8988T (cell line): ENCODE measurements at places on chromosomes 13 and 19.

- DNase-seq, result peak; percentile 94
Observed at GRCh38 chr19:39319892-39320248, 793 bp downstream of the LRFN1 start.

GRCh38 chr19:10747271-10747670, 29.4 kb downstream of the DNM2 start:
- peak; percentile 49 for DNase-seq

GRCh38 chr13:44810061-44810840, 179.0 kb downstream of the NUFIP1 start:
- DNase-seq, result no peak

GRCh38 chr19:31759359-31759758, 410.1 kb upstream of the TSHZ3 start:
- no peak for DNase-seq

DNA sequence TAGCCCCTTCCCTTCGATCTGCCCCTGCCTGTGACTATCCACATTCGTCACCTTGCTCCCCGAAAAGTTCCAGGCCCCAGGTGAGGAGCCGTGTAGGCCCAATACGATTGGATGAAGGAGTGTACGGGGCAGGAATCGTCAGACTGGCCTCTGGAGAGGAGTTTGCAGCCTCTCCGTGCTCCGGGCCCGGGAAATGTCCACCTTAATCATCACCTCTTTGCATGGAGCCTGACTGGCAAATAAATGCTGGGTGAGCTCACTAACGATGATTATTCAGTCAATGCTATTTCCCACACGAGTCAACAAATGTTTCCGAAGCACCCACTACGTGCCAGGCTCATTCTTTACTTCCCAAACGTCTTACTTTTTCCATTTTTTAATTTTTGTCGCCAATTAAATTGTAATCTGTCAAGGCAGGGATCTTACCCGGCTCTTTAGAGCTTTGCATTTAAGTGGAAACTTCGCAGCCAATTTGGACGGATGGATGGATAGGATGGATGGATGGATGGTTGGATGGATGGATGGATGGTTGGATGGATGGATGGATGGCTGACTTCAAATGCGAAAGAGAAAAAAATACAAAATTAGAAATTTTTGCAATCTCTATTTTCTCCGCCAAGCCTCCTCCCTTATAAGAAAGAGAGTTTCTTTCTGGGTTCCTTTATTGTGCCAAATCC, 45.8 kb downstream of the TGDS start:
- no peak for DNase-seq

DNA sequence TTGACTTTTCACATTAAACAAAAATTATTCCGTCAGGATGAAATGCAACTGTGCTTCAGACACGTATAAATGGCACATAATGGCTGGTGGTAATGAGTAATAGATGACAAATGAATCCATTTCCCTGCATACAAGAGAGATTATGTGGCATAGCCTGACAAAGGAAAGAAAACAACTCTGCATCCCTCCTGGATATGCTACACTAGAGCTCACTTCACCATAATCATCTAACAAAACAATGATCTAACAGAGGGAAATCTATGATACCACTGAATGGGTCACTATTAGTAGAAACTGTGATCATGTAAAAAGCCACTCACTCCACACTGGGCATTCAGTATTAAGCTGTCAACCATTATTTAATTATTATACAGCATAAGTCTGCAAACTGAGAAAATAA, 1498.4 kb downstream of the EFNB2 start:
- no peak for DNase-seq

DNA sequence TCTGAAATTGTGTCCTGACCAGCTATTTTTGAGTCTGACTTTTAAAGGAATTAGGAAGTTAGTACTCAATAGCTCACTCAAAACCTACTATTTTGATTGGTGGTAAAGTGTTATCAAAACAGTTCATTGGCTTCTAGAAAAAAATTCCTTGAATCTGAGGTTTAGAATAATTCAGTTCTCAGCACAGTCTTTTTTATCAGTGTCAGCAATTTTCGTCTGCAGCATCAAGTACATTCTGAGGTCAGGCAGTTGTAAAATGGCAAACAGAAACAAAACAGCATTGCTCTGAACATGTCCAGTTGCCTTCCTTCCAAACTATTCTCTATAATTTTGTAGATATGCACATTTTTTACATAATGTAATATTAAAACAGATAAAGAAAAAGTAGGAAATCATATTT, 1644.1 kb downstream of the SLITRK5 start:
- DNase-seq, result no peak

DNA sequence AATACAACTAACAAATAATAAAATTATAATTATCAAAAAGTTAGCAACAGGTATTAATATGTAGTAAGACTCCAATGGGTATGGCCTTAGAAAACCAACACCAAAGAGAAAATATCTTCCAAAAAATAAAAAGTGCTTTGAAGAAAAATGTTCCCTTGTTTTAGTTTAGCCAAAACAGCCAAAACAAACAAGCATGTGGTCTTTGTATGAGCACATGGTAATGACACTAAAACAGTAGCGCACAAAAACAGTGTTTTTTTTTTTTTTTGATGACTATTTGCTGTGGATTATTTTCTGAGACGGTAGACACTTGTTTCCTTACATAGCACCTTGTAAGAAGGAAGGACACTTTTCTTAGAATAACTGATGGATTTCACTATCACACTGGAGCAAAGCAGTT, 459.3 kb downstream of the ITGBL1 start:
- DNase-seq, result no peak

DNA sequence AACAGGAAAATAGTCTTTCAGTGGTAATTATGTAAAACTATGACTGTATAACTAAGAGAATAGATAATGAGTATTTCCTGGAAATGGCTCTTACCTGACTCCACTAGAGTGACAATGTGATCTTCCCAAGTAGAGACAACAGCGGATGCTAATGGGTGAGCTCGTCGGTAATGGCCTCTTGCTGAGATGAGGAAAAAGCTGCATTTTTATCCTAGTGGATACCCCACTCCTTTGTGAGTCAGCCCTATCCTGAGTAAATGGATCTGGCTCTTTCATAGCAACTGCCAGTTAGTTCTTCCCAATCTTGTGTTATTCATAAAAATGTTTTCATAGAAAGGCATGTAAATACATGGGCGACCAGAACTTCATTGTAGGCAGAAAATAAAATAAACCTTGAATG, 299.5 kb downstream of the NALCN start:
- DNase-seq, result no peak

DNA sequence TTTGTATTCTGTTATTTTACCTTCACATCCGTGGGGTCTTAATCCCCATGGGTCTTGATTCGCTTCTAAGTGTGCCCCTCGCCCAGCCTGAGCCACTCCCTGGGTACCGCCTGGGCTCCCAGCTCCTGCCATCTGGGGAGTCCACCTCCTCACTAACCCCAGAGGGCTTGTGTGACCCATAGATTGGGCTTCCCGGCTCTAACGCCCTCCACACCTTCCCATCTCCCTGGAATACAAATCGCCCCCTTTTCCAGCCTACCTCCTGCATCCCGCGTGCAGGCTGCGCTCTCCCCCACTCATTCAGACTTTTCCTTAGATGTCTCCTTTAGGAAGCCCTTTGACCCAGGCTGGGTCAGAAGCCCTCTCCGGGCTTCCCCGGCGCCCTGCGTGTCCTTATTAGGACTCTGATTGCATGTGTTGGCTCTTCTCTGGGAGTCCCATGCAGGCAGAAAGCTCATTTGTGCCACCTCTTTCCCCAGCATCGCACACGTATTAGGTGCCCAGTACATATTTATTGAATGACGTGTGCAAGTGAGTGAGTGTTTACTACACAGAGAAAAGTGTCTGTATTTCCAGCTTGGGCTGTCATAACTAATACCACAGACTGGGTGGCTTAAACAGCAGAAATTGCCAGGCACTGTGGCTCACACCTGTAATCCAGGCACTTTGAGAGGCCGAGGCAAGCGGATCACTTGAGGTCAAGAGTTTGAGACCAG, 757 bp downstream of the CCDC124 start:
- no peak for DNase-seq

GRCh38 chr13:41356786-41357185, 45.7 kb downstream of the NAA16 start:
- DNase-seq, result no peak

GRCh38 chr13:101144808-101145419, 271.4 kb downstream of the NALCN start:
- DNase-seq, result no peak

- DNase-seq, result no peak
Observed at GRCh38 chr19:10004617-10005016, 5.7 kb downstream of the COL5A3 start.

GRCh38 chr13:113898391-113898790, 34.5 kb upstream of the GAS6 start:
- no peak for DNase-seq

GRCh38 chr13:41791056-41791455, 169.9 kb downstream of the VWA8 start:
- DNase-seq, result no peak

DNA sequence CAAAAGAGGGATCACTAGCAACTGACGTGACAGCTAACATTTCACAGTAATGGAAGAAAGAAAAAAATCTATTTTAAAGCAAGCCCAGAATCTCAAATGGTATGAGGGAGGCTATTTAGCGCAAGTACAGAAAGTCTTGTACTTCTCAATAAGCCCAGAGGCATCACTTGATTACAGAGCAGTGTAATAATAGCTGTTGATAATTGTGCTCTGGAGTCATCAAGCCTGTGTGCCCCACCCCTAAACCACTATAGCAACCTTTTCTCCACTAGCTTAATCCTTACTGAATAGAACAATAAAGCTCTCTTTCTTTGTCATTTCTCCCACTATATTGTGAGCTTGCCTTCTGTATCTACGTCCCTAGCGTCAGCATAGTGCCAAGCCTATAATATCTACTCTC, 56.6 kb downstream of the FREM2 start:
- DNase-seq, result no peak

DNA sequence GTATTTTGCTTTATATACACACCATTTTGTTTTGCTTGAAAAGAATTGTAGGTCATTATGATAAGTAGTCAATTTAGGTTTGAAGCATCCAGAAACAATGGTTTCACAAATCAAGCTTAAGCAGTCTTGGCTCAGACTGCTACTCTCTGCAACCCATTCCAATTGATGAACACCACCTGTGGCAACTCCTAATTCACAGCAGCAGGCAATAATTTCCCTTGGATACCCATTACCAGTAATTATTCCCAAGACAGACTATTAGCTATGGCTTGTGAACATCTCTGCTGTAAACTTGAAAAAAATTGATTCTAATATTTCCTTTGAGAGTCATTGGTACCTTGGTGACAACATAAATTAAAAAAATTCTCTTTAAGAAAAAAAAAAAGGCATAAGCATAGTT, 299.3 kb upstream of the SLITRK6 start:
- no peak for DNase-seq

GRCh38 chr13:72368031-72368430, 359.4 kb downstream of the MZT1 start:
- no peak for DNase-seq

DNA sequence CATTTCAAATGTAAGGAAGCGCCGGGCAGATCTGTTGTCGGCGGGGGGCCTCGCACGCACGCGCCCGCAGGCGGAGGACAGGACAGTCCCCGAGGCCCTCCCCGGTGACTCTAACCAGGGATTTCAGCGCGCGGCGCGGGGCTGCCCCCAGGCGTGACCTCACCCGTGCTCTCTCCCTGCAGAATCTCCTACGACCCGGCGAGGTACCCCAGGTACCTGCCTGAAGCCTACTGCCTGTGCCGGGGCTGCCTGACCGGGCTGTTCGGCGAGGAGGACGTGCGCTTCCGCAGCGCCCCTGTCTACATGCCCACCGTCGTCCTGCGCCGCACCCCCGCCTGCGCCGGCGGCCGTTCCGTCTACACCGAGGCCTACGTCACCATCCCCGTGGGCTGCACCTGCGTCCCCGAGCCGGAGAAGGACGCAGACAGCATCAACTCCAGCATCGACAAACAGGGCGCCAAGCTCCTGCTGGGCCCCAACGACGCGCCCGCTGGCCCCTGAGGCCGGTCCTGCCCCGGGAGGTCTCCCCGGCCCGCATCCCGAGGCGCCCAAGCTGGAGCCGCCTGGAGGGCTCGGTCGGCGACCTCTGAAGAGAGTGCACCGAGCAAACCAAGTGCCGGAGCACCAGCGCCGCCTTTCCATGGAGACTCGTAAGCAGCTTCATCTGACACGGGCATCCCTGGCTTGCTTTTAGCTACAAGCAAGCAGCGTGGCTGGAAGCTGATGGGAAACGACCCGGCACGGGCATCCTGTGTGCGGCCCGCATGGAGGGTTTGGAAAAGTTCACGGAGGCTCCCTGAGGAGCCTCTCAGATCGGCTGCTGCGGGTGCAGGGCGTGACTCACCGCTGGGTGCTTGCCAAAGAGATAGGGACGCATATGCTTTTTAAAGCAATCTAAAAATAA, 18.2 kb downstream of the IL17D start:
- DNase-seq, result no peak

- DNase-seq, result no peak
Observed at GRCh38 chr19:31018936-31019335, 330.3 kb downstream of the TSHZ3 start.

DNA sequence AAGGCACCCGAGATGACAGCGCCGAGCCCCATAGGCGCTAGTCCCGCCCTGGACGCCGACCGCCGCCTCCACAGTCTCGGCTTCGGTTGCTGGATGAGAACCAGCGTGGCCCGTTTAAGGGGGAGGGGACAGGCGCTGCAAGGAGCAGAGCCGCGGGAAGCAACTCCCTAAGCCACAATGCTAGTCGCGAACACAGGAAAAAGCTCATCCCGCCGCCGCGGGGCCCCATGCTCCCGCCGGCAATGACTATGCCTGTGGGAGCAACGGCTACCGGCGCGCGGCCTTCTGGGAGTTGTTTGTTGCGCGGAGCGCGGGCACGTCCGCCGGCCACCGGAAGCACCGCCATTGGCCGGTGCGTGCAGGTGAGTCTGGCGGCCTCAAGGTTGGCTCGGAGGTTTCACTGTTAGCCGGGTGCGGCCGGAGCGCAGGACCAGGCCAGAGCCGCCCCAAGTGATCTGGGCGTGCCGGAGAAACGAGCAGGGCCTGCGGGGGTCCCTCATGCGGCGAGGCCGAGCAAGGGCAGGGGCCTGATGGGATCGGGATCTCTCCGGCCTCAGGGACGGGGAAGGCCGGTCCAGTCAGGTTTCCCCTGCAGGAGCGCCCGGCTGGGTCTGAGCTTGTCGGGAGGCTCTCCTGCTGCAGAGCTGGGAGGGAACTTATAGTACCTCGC, at the start of gene ZNF544:
Gene ZNF544, plus strand, starts transcription at position 330 of the 670 bp plus-strand sequence. CDS start 15,110 bp downstream, outside the sequence.
- peak; percentile 65 for DNase-seq

DNA sequence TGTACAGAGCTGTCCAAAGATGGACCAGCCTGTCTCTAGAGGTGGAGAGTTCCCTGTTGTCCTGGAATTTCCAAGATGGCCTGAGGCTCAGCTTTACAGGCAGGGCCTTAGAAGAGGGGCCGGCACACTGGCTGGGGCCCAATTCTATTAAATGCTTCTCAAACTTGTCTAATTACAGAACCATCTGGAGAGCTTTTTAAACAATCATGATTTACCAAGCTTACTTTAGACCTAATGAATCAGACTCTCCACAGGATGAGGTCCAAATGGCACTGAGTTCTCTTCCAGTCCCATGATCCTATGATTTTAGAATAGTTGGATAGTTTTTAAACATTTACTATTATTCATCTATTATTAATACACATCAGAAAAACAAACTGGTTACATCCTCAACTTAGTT, 123.5 kb downstream of the DNAJC3 start:
- DNase-seq, result no peak
